Choroid plexus epithelial cell (primary cell): ENCODE measurements at places on chromosomes 16 and 17.

GRCh38 chr17:57143361-57143760 is 58.3 kb downstream of the AKAP1 start:
- peak; percentile 13 for DNase-seq

GRCh38 chr16:77564791-77565390 is 130.1 kb upstream of the ADAMTS18 start:
- peak; percentile 82 for DNase-seq

GRCh38 chr16:71883168-71883848 is 674 bp downstream of the ZNF821 start:
- peak; percentile 23 for DNase-seq

GRCh38 chr16:65658349-65658748 is 536.5 kb upstream of the CDH11 start:
- DNase-seq: peak; percentile 84

GRCh38 chr17:43823350-43824084 is 9.4 kb downstream of the MPP3 start:
- no peak for DNase-seq

DNA sequence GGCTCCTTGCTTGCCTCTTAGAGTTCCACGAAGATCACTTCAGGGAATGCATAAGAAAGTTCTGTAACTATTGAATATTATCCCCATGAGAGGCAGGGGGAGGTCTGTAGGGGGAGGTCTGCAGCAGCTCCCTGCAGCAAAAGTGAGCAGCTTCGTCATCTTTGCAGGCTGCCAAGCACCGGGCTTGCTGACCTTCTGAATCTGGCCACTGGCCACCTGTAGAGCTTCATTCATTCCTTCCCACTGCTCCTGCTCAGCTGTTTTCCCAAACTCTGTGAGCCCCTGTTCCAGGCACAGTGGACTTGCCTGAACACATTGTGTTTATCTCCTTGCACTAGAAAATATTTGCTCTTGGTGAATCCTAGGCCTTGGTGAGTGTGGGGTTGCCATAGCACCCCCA is 443.3 kb downstream of the HAPSTR1 start:
- DNase-seq: no peak
